ENCODE measurements at places on chromosomes 7 and 10.

GRCh38 chr7:2030475-2031450 lies 202.0 kb downstream of the MAD1L1 start:
- DNase-seq, result no peak

GRCh38 chr10:48932831-48933664 lies 6.6 kb downstream of the LRRC18 start:
- DNase-seq, result no peak

DNA sequence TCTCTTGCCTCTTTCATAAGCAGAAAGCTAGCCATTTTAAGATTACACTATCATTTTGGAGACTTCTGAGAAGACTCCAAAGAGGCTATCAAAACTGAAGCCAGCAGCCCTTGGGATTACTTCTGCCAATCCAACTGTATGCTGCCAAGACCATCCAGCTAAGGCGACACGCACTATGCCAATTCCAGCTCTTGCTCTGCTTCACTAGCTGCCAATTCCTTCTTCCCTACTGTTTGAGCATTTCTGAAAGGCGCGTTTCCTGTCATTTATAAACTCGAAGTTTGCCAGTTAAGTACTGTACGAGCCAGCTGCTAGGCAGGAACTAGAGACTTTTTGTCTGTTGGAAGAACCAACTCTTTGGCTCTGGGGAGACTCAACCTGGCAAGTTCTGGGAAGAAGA lies 36.5 kb downstream of the MALSU1 start:
- DNase-seq, result no peak

- DNase-seq, result no peak
Measured at GRCh38 chr10:36087006-36088005, 445.2 kb upstream of the FZD8 start.

DNA sequence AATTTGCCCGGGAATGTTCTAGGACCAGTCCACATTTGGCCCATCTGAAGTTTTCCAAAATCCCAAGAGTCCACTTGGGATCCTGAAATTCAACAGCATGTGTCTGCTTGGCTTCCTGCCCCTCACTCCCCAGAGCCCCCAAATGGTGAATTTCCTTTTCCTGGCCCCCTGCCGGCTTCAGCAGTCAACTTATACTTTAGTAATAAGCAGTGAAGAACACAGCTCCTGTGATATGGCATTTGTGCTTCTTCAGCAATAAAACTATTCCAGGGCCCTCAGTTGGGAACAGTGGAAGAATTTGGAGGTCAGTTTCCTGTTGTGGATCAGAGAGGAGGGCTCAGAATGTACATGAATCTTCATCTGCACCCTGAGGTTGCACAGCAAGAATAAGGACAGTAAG lies 51.1 kb downstream of the PRF1 start:
- no peak for DNase-seq

DNA sequence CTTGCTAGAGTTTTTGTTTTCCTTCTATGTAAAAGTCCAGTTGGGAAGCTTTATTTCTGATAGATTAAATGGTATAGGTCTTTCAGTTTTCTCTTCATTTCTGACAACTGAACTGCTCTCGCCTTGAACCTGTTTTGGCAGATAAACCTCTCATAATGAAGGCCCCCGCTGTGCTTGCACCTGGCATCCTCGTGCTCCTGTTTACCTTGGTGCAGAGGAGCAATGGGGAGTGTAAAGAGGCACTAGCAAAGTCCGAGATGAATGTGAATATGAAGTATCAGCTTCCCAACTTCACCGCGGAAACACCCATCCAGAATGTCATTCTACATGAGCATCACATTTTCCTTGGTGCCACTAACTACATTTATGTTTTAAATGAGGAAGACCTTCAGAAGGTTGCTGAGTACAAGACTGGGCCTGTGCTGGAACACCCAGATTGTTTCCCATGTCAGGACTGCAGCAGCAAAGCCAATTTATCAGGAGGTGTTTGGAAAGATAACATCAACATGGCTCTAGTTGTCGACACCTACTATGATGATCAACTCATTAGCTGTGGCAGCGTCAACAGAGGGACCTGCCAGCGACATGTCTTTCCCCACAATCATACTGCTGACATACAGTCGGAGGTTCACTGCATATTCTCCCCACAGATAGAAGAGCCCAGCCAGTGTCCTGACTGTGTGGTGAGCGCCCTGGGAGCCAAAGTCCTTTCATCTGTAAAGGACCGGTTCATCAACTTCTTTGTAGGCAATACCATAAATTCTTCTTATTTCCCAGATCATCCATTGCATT lies 27.1 kb downstream of the MET start:
- DNase-seq, result no peak

DNA sequence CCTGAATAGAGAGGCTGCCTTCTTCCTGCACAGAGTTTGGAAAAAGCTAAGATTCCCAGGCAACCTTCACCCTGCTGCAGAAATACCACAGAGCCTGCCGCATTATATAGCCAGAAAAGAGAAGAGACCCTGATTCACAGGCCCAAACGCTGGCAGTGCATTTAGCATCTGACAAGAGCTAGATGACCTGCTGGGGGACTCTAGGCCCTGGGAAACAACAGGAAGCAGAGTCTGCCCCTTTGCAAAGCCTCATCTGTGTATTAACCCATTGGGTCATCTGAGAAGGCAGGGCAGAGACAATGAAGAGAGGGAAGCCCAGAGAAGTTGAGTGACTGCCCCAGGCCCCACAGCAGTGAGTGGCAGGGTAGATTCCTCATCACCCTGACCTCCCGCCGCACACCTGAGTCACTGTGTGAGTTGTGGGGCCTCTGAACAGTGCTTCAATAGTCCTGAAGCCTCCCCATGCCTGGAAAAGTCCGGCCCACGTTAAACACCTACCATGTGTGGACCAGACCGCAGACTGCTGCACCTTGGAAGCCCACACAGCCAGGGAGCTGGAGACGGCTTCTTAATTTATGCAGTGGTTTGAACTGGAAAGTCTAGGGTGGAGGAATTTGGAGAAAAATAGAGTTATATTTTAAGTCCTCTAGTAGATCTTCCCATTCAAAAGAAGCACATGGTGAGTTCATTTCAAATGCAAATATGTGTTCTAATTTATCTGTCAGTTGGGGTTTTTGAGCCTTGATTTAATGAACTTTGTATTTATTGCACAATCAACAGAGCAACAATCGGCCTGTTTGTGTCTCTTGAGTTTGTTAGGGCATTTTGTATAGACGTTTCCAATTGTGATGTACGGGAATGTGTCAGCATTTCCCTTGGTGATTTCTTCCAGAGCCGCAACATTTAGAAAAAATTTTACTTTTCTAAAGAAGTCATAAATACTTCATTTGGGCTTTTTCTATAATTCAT lies 80.4 kb upstream of the GPR26 start:
- no peak for DNase-seq

- no peak for DNase-seq
Measured at GRCh38 chr7:80420876-80421275, 91.0 kb downstream of the GNAT3 start.

DNA sequence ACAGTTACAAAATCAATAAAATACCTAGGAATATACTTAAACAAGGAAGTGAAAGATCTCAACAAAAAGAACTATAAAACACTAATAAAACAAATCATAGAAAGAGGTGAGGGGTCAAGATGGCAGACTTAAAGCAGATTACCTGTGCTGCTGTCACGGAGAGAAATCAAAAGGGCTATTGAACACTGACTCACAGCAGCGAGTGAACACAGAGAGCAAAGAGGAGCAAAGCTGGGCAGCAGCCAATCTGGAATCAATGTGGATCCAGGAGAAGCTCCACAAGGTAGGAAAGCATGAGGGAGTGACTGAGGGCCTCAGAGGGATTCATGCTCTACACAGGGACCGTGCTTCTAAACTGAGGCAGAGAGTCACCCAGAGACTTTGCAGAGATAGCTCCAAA lies 562.0 kb upstream of the SEMA3D start:
- no peak for DNase-seq

GRCh38 chr7:22229148-22229547 lies 127.8 kb downstream of the RAPGEF5 start:
- no peak for DNase-seq

GRCh38 chr7:17558135-17558534 lies 259.7 kb downstream of the AHR start:
- DNase-seq, result no peak

DNA sequence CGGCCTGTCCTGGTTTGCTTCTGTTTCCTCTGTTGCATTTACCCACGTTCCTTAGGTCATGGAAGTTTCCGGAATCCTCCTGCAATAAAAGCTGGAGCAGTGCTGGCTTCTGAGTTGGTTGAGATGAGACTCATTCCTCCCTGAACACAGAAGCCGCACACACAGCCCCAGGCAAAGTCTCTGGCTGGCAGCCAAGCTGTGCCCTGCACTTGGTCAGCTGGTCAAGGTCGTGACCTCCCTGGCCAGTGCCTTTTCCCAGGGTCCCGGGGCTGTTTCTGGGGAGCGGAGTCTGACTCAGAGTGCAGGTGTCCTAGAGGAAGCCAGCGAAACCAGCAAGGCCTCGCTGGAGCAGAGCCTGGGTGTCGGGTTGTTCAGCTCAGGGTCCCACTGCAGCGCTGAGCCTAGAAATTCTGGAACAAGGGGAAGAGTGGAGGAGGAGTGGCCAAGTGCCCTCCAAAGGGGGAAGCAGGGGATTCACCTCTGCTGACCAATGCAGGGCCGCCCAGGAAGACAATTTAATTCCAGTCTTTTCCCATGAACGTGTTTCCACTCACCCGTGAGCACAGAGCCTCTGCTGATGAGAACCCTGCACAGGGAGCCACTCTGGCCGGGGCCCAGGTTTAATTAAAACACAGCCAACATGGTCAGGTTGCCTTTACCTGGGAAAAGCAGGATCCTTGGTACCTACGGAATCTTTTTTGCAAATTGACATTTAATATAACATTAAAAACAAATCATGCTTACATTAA lies 245.5 kb upstream of the PPP2R2D start:
- no peak for DNase-seq

DNA sequence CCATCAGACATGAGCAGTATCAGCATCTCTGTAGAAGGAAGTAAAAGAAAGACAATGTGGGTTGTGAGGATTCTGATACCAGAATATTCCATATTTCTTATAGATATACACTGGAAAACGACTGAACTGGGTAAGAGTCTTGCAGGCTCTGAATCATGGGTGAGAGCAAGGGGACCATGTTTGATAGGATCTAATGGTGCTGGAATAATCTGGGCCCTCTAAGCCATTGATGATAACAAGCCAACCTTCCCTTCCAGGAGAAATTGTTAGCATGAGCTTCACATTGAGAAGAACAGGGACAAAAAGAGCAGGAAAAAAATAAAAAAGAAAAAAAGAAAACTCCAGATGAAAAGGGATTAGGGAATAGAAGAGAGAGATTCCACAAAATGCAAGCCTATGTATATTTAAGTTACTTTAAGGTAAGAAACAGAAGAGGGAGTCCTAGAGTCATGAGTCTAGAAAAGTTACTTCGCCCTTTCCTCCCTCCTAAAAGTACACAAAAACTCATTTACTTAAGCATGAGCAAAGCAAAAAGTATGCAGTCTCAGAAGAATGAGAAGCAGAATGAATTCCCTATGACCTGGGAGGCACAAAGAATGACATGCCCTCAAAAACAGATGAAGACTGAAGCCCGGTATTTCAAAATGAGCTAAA lies 181.9 kb downstream of the TMEM26 start:
- DNase-seq, result no peak

DNA sequence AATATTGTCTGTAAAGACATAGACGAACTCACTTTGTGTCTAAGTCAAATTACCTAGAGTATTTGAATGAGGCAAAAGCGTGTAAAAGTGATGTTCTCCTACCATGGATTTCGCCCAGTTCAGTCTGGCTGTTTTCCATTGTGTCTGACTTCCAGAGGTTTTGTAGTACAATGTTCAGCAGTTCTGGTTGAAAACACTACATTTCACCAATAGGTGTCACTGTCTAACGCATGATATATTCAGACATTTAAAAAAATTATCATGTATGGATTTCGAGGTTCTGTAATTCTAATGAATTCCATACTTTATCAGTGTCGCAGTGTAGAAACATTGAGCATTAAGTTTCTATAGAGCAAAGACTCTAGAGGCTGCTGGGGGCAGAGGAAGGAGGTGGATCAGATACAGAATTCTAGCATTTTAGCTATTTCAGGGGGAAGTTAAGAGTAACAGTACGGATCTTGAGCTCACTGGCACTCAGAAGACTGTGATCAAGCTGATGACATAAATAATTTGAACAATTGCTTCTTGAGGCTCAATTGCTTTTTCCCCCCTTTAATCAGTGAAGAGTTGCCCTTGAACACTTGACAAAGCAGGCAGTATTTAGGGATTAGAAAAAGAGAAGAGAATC lies 196.9 kb upstream of the RHOBTB1 start:
- DNase-seq, result no peak

GRCh38 chr7:96045181-96045580 lies 272.8 kb downstream of the DYNC1I1 start:
- no peak for DNase-seq

GRCh38 chr7:134777908-134778580 lies 1.4 kb upstream of the CALD1 start:
- DNase-seq, result no peak

DNA sequence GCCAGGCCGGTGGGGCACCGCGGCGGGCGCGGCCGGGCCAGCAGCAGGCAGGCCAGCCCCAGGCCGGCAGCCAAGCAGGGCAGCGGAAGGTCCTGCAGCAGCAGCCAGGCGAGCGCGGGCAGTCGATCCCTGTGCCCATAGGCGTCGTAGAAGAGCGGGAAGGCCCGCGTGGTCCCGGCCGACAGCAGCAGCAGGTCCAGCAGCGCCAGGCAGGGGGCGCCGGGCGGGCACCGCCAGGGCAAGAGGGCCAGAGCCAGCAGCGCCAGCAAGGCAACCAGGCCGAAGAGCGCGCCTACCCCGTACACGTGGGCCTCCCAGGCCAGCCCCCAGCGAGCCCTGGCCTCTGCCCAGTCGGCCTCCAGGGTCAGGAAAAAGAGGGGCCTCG lies 8.4 kb upstream of the RBM28 start:
- no peak for DNase-seq

- DNase-seq, result no peak
Measured at GRCh38 chr10:91607646-91608403, 25.0 kb downstream of the PPP1R3C start.

GRCh38 chr10:71603150-71603549 lies 116.4 kb downstream of the C10orf105 start:
- DNase-seq, result no peak

DNA sequence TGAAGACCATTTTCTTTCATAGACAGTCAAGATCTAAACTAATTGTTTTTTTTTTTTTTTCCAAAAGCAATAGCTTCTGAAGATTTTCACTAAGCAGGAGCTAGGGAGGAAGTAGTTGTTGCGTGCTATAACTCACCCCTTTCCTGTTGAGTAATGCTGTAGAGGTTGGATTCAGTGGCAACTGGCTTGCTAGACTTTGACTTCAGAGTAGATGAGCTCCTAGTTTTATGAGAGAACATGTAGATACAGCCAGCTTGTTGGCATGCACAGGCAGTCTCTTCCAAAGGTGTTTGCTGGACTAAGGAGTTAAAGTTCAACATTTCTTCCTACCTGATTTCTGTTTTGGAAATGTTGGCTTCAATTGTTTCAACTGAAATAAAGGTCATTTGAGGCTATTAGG lies 66.2 kb upstream of the MXI1 start:
- DNase-seq, result no peak

DNA sequence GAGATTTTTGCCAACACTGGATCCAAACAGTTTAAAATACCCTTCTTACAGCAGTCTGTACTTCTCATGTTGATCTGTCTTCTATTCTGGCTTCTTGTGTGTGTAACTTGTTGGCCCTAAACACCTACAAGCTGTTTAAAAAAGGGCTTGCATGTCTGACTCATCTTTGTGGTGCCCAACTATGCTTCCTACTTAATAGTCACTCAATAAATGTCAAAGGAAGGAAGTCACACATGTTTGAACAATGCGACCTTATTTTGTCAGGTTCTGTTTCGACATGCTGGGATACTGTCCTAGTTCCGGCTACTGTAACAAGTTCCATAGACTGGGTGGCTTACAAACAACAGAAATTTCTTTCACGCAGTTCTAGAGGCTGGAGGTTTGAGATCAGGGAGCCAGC lies 9.4 kb upstream of the GRK5 start:
- DNase-seq, result no peak

GRCh38 chr10:69899727-69900595 lies 98.3 kb downstream of the COL13A1 start:
- no peak for DNase-seq

Data from activated T-cell treated with anti-CD3 and anti-CD28 coated beads for 24 hours (primary cell).